ENCODE measurements at places on chromosomes 4 and X. TPM values are rescaled to one million over a fixed set of nuclear protein-coding genes. Genes with fewer than 3 reads are reported as not detected.

HOPX gene
- not detected for total RNA-seq

DNA sequence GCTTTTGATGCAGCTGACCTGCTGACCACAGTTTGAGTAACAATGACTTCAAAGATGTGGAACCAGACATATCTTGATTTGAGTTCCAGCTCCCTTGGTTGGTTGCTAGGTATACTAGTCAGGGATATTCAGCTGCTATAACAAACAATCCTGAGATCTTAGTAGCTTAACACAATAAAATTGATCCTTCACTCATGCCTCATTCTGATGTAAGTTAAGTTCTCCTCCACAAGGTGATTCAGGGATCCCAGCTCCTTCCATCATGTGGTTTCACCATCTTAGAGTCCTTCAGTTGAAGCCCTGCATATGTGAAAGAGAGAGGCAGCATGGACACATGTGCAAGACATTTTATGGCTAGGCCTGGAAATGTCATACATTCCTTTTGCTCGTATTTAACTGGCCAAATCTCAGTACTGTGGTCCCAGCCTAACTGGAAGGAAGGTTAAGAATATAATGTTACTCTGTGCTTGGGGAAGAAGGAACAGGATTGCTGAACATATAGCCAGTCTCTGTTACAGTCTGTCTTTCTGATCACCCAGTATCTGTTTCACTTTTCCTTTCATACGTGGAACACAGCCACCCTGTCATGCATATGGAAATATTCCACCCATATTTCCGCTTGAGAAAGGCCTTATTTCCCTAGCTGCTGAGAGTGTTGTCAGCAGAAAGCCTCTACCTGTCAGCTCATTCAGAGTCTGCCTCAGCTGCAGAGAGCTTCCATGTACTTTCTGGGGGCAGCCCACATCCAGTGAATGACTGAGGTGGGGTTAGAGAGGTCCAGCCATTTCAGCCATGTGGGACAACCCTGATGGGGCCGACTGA, 7.1 kb downstream of the SMIM9 start:
- no peak for DNase-seq

DNA sequence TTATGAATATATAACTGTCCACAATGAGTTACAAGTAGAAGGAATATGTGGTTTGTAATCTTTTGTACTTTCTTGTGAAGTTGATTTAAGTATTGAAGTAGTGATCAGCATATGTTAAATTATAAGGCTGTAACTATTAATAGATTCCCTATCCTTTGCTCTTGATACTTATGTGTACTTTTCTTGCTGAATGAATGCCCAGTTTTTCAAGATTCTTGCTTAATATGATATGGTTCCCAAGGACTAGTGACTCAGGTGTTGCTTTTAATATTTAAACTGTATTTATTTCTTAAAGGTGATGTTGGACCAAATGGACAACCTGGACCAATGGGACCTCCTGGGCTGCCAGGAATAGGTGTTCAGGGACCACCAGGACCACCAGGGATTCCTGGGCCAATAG, 121.7 kb downstream of the IRS4 start:
- DNase-seq = no peak

PABPC1L2A gene
- 0.35 TPM for total RNA-seq

- DNase-seq = no peak
Measured at GRCh38 chr4:140242357-140243277, 88.6 kb upstream of the MAML3 start.

- DNase-seq = no peak
Measured at GRCh38 chrX:96407072-96407471, 277.6 kb upstream of the DIAPH2 start.
